ENCODE measurements at places on chromosomes 16 and 17.
A peak's percentile ranks its signal among the peaks of the same experiment; 100 is the strongest.

- no peak for DNase-seq
Measured at GRCh38 chr17:57016071-57016763, 38.3 kb downstream of the SCPEP1 start.

DNA sequence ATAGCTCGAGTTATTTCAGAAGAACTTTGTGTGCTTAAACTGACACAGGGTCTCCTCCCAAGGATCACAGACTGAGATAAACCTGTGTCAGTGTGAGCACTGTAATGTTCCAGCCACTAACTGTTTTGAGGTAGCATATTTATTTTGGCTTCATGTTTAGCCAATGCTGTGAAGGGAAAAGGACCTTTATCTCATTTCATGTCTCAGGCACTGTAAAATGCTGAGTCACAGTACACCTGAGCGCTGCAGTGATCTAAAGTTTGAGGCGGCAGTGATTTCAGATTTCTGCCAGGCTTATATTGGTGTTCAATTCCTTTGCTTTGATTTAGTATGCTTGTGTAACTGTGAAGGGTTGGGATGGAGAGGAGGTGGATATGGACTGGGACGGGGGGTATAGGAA is 3.1 kb upstream of the DNAJA2 start:
- DNase-seq: no peak

GRCh38 chr16:12425134-12425941 is 378.3 kb downstream of the CPPED1 start:
- DNase-seq: no peak

- no peak for DNase-seq
Measured at GRCh38 chr16:67016681-67017420, 12.1 kb upstream of the CBFB start.

DNA sequence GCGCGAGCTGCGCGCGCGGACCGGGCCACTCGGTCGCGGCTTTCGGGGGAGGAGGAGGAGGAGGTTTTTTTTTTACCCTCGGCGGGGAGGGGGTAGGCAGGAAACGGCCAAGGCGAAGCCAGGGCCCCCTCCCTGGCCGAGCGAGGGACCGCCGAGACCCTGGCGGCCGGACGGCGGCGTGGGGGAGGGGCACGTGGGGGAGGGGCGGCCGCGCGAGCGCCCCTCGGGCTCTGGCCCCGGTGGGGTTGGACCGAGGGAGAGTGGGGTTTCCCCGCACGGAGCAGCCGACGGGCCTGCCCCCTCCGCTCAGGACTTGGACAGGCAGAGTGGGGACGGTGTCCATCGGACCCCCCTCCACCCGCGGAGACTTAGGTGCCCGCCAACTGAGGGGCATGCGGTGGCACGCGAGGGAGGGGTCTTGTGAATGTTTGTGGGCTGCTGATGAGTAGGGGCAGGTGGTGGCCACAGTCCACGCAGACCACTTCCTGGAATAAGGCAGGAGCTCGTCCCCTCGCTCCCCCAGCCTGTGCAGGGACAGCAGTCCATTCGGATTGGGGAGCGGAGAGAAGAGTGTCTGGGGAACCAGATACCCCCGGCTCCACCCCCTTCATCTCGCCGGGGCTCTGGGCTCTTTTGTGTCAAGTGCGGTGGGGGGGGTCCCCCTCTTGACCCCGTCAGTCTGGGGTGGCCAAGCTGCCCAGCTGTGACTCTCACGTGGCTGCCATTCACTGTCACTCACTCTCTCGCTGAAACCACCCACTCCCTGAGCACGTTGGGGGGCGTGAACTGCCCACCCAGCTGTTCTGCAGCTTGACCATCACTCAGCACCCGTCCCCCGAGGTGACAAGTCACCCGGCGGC is 3.0 kb upstream of the CHD3 start:
- peak; percentile 49 for DNase-seq

DNA sequence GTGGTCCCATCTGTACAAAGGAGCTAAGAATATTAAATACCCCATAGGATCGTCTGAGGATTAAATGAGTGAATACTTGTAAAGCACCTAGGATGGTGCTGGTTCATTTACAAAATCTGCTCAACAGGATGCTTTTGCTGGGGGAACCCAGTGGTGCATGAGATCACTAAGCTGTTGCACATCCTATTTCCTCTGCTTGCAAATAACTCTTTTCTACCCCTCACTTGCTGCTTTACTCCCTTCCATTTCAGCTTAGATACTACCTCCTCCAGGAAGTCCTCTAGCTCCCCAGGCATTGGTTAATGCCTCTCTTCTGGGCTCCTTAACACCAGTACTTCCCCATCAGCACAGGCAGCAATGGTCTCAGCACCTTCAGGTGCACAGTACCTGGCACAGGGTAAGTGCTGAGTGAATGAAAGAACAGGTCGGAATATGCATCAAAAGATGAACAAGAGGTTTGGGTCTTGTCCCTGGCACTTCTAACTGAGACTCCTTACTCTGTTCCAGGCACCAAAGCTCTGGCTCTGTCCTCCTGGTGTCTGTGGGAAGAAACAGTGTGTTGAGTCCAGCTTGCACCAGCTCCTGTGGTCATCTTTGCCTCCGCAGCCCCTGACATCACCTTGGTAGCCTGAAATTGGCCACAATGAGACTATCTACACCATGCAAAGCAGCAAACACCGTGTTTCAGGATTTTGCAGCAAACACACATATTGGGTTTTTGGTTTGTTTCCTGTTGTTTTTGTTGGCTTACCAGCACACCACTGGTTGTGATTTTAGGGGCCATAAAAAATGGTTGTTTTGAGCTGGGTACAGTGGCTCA is 24.1 kb upstream of the IL21R start:
- no peak for DNase-seq

DNA sequence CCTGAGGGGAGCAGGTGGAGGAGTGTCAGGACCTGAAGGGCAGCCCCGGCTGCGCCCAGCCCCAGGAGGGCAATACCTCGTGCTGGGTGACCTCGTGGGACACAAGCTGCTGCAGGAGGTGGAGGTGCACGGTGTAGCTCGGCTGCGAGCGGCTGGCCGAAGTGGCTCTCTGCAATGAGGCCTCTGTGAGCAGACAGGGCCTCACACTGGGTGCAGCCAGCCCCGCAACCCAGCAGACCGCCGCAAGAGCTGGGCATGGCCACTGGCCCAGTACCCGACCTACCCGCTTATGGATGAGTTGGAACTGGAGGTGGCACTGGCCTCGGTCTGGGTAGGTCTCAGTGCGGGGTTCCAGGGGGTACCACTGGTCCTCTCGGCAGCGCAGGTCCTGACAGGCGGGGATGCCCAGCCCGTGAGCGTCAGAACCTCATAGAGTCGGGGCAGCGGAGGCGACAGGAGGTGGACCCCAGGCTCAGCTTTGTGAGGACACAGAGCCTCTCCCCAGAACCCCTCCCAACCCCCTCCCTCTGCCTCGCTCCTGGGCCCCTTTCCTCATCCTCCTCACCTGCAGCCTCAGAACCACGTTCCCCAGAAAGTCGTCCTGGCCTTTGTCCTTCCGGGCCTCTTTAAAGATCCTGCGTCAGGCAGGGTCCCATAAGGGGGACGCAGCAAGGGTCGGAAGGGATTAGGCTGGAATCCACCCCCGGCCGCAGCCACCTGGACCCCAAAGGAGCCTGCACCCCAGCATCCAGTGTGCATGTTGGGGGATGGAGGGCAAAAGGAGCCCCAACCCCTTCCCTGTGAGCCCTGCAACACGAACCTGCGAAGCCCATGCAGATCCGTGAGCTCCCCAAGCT is 4.0 kb downstream of the UNC13D start:
- no peak for DNase-seq

DNA sequence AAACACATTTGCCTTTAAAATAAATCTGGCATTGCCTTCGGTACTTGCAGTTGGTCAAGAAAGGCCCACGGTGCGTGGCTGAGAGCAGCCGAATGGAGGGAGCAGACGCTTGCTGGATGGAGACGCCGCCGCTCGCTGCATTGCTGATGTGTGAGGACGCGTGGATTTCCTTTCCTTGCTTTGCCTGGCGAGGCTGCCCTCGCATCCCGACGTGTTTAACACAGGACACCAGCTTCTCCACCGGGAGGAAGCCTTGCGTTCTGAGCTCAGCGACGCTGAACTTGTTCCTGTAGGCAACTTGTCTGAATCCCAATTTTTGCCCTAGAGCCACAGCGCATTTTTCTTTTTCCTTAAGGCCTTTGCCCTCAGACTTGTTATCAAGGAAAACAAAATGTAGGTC is 45.8 kb downstream of the COX4I1 start:
- DNase-seq: no peak

GRCh38 chr17:63976702-63977101 is 4.0 kb upstream of the SCN4A start:
- DNase-seq: no peak

- no peak for DNase-seq
Measured at GRCh38 chr17:55451203-55451641, 29.6 kb upstream of the MMD start.

- no peak for DNase-seq
Measured at GRCh38 chr17:55416470-55417052, 5.1 kb downstream of the MMD start.

DNA sequence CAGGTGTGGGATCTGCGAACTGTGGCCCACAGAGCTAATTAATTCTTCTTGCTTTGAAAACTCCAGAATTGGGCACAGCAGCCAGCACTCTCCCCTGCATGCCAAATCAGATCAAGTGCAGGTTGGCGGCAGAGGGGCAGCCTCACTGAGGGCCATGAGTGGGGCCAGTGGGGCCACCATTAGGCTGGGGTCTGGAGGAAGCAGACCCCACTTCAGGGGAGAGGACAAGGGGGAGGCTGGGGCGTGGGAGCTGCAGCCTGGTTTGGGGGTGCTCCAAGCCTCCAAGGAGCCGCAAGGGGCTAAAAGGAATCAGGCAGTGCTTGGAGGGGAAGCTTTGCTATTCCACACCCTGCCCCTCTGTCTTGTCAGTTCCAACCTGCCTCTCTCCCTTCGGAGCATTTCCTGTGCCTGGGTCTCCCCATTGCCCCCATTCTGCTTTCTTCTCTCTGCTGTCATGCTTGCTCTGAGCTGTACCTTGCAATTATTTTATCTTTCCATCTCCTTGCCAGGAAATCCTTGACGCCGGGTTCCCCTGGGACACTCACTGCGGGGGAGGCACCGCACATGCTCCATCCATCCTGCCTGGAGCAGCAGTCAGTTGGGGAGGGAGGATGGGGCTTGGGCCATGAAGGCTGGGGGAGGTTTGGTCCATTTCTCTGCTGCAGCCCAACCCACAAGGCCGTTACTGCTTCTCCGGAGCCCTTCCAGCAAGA is 3.3 kb upstream of the ABCC3 start:
- no peak for DNase-seq

GRCh38 chr17:61647047-61647446 is 56.0 kb upstream of the NACA2 start:
- no peak for DNase-seq

DNA sequence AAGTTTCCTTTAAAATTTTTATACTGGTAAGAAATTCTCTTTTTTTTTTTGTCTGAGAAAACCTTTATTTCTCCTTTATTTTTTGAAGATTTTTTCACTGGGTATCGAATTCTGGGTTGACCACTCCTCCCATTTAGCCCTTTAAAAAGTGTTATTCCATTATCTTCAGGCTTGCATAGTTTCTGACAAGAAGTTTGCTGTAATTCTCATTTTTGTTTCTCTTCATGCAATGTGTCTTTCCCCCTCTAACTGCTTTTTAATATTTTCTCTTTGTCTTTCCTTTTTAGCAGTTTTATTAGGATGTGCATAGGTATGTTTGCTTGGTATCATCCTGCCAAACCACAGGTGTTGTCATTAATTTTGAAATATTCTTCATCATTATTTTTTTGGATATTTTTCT is 67.7 kb upstream of the GOT2 start:
- no peak for DNase-seq

DNA sequence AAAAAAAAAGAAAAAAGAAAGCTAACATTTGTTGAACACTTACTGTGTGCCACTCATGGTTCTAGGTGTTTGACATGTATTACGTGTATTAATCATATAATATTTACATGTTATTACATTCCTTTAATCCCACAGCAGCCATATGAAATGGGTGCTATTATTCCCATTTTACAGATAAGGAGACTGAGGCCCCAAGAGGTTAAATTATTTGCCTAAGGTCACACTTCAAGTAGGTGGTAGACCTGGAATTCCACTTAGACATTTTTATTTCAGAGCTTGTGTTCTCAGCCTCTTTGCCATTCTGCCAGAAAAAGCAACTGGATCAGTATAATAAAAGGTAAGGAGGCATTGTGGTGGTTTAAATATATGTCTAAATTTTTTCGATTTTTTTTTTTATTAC is 55.1 kb upstream of the HS3ST4 start:
- no peak for DNase-seq

DNA sequence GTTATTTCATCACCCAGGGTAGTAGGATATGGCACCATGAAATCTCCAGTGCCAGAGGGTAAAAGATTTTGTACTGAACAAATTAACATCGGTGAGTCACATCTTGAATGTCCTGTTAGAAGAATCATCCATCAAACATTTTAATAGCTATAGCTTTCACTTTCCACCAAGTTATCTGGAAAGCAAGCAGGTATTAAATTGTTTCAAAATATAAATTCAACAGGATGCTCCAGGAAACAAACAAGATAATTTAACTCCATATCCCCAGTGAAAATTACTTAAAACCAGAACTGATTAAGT is 2.4 kb downstream of the VEZF1 start:
- no peak for DNase-seq

DNA sequence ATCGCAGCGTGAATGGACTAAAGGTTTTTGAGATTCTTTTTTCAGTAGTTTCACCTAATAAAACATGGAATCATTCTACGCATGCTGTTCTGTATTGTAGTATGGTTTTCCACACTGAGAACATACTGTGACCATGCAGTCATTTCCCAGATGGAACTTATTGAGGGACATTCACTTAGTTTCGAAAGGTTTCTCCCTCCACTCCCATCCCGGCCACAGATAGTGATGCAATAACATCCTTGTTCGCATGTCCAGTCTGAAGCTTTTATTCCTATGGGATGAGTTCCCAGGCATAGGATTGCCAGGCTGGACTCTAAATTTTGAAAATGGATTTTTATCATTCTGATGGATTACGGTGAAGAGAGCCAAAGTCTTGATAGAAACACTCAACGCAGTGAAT is 420.4 kb downstream of the WWOX start:
- no peak for DNase-seq

GRCh38 chr17:37142294-37142896 is 193.6 kb downstream of the AATF start:
- DNase-seq: no peak

GRCh38 chr17:62307196-62307595 is 73.2 kb upstream of the EFCAB3 start:
- DNase-seq: no peak

- DNase-seq: no peak
Measured at GRCh38 chr17:54754560-54754959, 146.1 kb upstream of the TOM1L1 start.

DNA sequence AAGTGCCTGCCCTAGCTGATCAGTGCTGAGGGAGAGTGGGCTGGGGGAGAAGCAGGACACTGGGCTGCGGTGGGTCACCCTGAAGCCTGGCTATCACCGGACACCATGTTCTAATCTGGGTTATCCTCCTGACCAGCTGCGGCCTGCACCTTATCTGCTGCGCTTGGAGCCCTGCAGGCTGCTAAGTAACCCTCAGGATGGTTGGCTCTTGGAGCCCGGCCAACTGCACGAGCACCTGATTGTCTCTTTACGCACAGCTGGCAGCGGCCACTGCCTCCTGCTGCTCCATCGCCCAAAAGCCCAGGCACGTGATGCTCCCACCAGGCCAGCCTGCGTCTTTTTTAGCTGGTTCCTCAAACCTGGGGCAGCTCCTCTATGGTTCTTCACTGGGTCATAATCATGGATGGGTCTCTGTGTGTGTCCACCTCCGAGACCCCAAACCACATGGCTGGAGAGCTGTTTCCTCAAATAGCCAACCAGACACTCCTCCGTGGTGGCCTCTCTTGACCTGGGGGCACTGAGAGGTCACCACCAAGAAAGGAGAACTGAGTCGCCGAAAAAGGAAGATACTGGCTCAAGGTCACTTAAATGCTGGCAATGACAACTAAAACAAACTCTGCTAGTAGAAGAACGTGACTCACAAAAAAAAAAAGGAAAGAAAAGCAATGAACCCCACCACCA is 21.7 kb downstream of the SPHK1 start:
- DNase-seq: peak; percentile 85

All from NCI-H1105 (cell line).